ENCODE measurements at places on chromosomes 16 and 17. TPM values are rescaled to one million over a fixed set of nuclear protein-coding genes. Genes with fewer than 3 reads are reported as not detected.

MYCBPAP gene
- total RNA-seq = 2.0 TPM

ABCA9 gene
- total RNA-seq = 7.0 TPM

TNFRSF12A gene
- 269 TPM for total RNA-seq

TMED6 gene
- total RNA-seq = 0.11 TPM

C17orf67 gene
- total RNA-seq = 0.87 TPM

TMEM170A gene
- total RNA-seq = 30.9 TPM

SLC43A2 gene
- total RNA-seq = 2.1 TPM

RGS9 gene
- total RNA-seq = 2.2 TPM

WDR45B gene
- total RNA-seq = 77.8 TPM

DEXI gene
- 45.5 TPM for total RNA-seq

KRT14 gene
- total RNA-seq = not detected

TUBG1 gene
- 31.3 TPM for total RNA-seq

PMP22 gene
- total RNA-seq = 54.1 TPM

EVI2A gene
- 7.3 TPM for total RNA-seq

NOB1 gene
- 24.1 TPM for total RNA-seq

BBS2 gene
- total RNA-seq = 80.6 TPM

SDR42E2 gene
- total RNA-seq = not detected

ARHGDIG gene
- 0.12 TPM for total RNA-seq

ADAP2 gene
- total RNA-seq = 3.0 TPM

CCL1 gene
- total RNA-seq = not detected

KRTAP3-1 gene
- total RNA-seq = not detected

DOC2A gene
- total RNA-seq = 0.22 TPM

CCDC47 gene
- total RNA-seq = 88.6 TPM

MT4 gene
- total RNA-seq = not detected

ARHGAP23 gene
- 57.9 TPM for total RNA-seq

KRTAP3-2 gene
- total RNA-seq = not detected

GUCY2D gene
- under 0.01 TPM for total RNA-seq

VPS25 gene
- total RNA-seq = 87.4 TPM

THAP11 gene
- total RNA-seq = 43.2 TPM

NOTUM gene
- total RNA-seq = under 0.01 TPM

HS3ST3A1 gene
- 47.7 TPM for total RNA-seq

FBXL16 gene
- 0.37 TPM for total RNA-seq

DUS2 gene
- 17.7 TPM for total RNA-seq

RPS15A gene
- total RNA-seq = 2,129 TPM

NOS2 gene
- total RNA-seq = not detected

ZNF423 gene
- 0.62 TPM for total RNA-seq

MAF gene
- 14.9 TPM for total RNA-seq

TMC7 gene
- 0.50 TPM for total RNA-seq

LITAF gene
- total RNA-seq = 35.0 TPM

IKZF3 gene
- not detected for total RNA-seq

SPNS3 gene
- not detected for total RNA-seq

KRT20 gene
- 0.22 TPM for total RNA-seq

ZNF629 gene
- total RNA-seq = 7.3 TPM

TMC8 gene
- not detected for total RNA-seq

CENPN gene
- 33.7 TPM for total RNA-seq

TMEM100 gene
- 0.12 TPM for total RNA-seq

SHISA6 gene
- total RNA-seq = not detected

EME2 gene
- 16.5 TPM for total RNA-seq

CCL4 gene
- total RNA-seq = not detected

OTOP3 gene
- not detected for total RNA-seq

TMEM92 gene
- not detected for total RNA-seq

TADA2A gene
- 18.0 TPM for total RNA-seq

CCDC92B gene
- total RNA-seq = not detected

PRSS33 gene
- total RNA-seq = not detected

DPEP2 gene
- total RNA-seq = not detected

TNK1 gene
- total RNA-seq = under 0.01 TPM

CDC42EP4 gene
- 36.9 TPM for total RNA-seq

PYDC1 gene
- not detected for total RNA-seq

All from uterine smooth muscle cell (primary cell).